Mesothelial cell of epicardium (in vitro differentiated cells): ENCODE measurements at places on chromosomes 3 and 15.

DNA sequence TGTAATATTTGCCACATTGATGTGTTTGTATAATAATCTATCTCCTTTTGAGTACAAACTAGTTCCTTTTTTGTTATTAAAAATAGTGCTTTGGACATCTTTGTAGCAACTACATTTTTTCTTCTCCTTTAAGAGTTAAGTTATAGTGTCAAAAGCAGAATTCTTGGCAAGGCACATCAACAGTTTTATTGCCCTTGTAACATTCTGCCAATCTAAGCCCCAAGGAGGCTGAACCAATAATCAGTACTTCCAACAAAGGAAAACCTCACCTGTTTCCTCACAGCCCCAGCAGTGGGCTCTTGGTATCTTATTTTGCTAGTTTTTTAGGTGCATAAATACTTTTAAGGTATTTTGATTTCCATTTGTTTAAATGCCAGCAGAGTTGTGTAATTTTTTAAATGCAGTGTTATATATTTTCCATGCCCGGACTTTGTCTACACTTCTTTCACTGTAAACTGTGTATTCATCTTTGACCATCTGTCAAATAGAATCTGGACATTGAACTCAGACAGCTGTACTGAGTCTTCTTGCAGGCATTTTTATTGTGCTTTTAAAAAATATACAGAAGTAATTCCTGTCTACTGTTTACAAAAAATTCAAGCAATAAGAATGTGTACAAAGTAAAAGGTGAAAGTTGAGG is 101.0 kb downstream of the MYLK start:
- no peak for DNase-seq

DNA sequence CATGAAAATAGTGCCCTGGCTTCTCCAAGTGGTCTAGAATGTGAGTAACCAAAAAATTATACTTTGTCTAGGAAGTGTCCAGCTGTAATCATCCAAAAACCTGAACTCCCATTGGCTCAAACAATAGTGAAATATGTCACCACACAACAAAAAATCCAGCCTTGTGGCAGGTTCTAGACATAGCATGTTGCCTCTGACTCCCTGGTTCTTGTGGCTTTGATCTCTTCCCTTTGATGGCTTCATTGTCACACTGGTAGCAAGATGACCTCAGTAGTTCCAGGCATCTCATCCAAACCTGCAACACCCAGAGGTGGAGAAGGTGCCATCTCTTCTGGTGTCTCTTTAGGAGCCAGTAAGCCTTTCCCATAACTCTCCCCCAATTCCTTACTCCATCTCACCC is 74.7 kb downstream of the CMSS1 start:
- DNase-seq = no peak

GRCh38 chr15:99062226-99062625 is 42.7 kb upstream of the SYNM start:
- DNase-seq = no peak

DNA sequence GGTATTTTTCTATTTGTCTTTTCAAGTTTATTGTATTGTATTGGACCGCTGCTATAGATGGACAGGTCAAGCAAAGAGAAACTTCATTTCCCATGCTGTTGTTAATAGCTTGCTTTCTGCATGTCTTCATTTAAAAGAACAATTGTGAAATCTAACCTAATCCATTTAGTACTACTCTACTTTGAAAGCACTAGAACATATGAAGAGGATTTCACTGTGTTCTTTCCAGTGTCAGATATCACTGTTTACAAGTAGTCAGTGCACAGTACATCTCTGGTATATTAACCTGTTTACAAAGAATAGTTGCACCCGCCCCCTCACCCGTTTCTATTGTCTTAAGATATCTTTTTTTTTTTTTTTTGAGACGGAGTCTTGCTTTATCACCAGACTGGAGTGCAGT is 21.8 kb upstream of the EDEM1 start:
- no peak for DNase-seq
